ENCODE measurements at places on chromosomes 11 and 22.

GRCh38 chr11:9138612-9139579 is 47.5 kb upstream of the SCUBE2 start:
- DNase-seq = no peak

DNA sequence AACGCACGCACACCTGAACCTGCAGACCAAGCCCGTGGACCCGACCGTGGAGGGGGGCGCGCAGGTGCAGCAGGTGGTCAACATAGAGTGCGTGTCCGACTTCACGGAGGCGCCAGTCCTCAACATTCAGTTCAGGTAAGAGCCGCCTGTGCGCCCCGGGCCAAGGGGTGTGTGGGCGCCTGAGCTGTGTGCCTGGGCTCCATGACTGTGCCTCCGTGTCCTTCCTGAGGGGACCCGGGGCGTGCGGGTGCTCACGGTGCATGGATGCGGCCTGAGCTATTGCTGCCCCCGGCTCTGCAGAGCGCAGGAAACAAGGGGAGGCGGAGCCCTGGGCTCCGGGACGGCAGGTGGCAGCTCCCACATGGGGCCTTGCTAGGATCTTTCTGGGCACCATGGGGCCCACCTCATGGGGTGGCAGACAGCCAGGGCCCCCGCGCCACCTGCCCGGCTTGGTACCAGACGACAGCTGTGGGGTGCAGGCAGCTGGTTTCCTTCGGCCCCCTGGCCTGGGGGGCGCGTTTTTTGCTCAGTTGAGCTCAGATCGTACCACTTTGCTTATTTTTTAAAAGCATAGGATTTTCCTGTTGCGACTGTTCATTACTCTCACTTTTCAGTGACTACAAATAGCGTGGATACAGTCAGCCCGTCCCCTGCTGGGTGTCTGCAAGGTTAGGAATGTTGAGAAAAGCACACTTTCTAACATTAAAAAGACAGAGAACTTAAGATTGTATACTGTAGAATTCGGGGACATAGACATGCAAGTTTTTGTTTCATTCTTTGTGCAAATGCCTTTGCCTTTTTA is 28.3 kb downstream of the MUC6 start:
- DNase-seq = no peak

DNA sequence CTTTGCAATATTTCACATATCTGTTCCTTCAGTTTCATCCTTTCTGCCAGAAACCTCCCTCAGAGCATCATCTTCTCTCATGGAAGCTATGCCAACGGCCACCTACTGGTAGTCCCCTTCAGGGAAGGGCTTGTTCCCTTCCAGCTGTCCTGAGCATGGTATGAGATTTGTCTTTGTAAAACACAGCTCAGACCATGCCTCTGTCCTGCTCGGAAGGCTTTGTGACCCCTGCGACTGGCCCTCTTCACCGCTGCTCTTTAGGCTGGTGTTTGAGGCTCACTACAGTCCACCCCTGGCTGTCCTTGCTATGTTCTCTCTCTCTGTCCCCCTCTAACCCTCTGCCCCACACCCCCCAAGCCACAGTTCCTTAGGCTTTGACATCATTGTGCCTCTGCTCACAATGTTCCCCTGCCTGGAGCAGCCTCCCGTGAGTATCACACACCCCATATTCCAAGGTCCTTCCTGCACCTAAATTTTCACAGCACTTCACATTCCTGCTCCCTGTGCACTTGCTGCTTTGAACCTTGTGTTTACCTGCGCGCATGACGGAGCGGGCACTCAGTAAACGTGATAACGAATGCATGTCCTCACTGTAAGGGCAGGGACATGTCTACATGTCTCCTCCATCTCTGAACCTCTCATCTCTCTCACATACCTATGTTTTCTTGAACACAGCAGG is 24.0 kb upstream of the ACER3 start:
- DNase-seq = no peak

- DNase-seq = no peak
Observed at GRCh38 chr11:101436511-101437142, 147.2 kb downstream of the TRPC6 start.

DNA sequence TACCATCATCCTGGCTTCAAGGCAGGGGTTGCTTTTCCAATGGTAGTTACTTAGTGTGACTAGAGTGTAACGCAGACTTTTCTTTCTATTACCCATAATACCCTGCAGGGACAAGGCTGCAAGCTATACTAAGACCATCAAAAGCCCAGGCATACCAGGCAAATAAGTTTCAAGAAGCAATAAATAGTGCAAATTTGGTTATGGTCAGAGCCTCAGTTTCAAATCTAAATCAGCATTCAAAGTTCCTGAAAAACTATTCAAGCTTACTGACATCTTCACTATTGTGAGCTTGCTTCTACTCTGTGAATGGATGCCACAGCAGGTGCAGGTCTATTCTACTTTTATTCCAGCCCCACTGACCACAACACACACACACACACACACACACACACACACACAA is 2.5 kb upstream of the HBB start:
- no peak for DNase-seq

DNA sequence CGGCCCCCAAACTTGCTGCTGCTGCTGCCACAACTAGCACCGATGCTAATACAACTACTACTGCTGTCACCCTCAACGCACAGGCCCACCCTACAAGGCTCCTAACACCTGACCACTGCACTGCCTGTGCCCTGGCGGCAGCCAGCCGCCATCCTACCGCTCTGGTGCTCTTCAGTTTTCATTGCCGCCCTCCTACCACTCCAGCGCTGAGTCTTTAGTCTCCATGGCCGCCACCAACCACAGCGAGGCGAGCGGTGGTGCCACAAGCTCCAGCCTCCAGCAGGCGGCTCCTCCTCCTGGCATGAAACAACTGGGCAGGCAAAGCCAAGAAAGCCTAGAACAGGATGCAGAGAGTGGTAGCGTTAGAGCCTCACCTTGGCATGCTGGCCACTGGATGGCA is 5.0 kb upstream of the RFPL3 start:
- DNase-seq = no peak

DNA sequence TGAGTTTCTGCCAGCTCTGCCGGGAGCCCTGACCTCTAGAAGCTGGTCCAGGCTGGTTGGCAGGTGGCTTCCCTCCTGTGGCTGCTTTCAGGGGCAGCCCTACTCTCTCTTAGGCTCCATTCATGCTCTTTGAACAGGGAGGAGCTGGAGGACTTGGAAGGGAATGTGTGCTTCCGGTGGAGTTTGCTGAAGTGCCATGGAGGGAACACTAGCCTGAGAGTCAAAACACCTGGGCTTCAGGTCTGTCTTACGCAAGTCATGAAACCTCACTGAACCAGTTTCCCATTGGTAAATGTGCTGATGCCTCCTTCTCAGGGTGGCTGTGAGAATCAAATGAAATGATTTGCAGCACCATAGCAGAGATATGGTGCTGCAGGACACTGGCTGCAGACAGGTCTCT is 224.5 kb downstream of the KIRREL3 start:
- no peak for DNase-seq

- no peak for DNase-seq
Observed at GRCh38 chr11:111540937-111541253, 375 bp downstream of the LAYN start.

- no peak for DNase-seq
Observed at GRCh38 chr11:4665424-4665823, 21.6 kb downstream of the OR51E1 start.

DNA sequence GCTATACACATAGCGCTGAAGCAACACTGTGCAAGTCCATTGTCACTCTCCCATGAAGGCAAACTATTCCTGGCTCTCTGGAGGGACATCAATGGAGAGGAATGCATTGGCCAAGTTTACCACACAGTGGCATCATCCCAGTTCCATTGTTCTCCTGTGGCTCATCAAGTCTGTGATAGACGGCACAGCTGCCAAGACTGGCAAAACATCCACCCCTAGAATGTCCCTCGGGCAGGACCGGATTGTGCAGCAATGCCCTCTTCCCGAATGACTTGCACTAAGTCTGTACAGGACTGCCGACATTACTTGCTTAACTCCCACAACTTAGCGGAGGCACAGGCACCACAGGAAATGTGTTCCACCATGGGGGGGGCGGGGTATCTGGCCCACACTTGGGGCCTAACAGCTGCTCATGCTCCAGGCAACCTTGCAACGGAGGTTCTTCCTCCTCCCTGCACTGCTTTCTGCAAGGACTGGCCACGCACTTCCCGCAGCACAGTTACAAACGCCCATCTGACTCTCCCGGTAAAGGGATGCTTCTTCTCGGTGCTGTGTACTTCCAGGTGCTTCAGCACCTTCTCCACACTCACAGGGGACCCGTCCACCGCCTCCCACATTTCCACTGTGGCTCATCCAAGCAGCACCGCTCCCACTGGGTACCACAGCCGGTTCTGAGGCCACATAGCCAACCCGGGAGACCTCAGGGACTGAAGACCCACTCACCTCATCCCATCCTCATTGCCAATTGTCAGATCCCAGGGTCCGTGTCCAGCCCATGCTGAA is 1309.6 kb upstream of the RAG2 start:
- no peak for DNase-seq

GRCh38 chr11:44764583-44764982 is 37.8 kb downstream of the TSPAN18 start:
- no peak for DNase-seq

All from activated gamma-delta T cell treated with anti-CD3 and anti-CD28 coated beads, Interleukin-2, amount 50 U/mL, for 16 hours (primary cell).